ENCODE measurements at places on chromosomes 2 and 18. TPM values are rescaled to one million over a fixed set of nuclear protein-coding genes. Genes with fewer than 3 reads are reported as not detected.

DNA sequence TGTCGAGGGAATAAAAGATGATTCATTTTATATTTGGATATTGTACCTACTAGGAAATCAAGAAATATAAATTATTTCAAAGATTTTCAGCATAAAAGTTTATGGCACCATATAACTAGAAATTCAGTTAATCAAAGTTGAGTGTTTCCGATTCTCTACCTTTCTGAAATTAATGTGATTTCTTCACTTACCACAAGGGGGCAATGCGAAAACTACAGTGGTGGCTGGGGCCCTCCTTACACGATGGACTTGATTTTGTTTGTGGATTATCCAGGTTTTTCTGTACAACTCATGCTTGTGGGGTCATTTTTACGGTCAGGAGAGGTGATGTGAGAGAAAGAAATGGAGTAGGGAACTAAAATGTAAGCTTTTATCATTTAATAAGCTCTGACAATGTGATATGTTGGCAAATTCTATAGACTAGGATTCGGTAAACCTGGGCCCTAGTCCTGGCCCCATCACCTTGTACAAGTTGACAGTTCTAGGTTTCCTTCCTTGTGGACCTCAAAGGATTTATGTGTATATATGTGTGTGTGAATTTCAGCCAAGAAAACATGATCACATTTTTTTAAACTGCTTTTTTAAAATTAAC lies 47.6 kb downstream of the G6PC2 start:
- H3K27ac ChIP-seq: no peak overlapping the region
- H3K4me3 ChIP-seq: no peak overlapping the region
- DNase-seq: peak; percentile 6
- no peaks in the 10 kb centered on the region for H3K4me1 ChIP-seq
- H3K36me3 ChIP-seq: no peaks in the 10 kb centered on the region

GREB1 gene
- total RNA-seq: not detected

NUP35 gene
- total RNA-seq: 23.3 TPM

DNA sequence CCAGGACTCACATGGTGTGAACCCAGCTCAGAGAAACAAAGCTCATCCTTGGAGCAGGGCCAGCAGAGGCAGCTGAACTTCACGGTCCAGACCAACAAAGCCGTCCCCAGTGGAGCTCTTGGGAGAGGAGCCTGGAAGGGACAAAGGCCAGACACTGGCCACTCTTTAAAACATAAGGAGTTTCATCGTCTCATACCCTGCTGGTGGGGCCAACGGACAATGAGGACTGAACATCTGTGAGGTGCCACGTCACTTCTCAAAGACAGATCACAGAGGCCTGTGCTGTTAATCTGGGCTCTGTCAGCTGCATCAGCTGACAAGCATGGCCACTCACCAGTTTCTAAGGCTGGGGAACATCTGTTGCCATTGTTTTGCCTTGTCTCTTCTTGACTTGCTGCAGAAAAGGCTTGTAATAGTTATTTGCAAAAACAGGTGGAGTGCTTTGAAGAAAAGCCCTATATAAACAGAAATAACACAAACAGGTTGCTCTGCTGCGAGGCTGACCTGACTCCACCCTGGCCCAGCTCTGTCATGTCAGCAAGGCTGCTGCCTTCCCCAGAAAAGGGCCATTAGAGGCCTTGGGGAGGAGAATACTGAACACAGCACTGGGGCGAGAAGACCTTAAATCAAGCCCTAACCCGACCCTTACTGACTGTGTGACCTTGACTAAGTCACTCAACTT lies 68.1 kb upstream of the DAPL1 start:
- H3K36me3 ChIP-seq: no peaks in the 10 kb centered on the region
- H3K27ac ChIP-seq: no peak overlapping the region
- no peak overlapping the region for H3K4me3 ChIP-seq
- no peak for DNase-seq

DNA sequence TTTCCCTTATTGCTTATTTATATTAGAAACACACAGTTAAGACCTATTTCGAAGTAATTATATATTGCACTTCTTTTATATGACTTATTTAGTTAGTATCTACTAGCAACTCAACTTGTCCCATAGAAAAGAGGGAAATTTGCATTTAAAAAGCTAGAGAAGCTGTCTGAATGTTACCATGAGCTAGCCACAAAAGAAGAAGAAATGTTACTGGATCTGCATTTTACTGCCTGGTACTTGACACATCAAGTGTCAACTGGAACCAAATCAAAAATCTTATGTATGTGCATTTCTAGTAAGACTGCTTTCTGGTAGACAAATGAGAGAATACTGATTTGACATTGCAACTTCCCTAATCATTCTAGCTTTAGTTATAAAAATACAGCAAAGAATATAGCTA lies 424.6 kb upstream of the VRK2 start:
- H3K4me1 ChIP-seq: no peaks in the 10 kb centered on the region
- H3K27ac ChIP-seq: no peak overlapping the region
- no peaks in the 10 kb centered on the region for H3K27me3 ChIP-seq
- no peak for DNase-seq
- no peak overlapping the region for H3K4me3 ChIP-seq

ACVR1 gene
- 21.1 TPM for total RNA-seq

DNAH6 gene
- total RNA-seq: under 0.01 TPM

DNA sequence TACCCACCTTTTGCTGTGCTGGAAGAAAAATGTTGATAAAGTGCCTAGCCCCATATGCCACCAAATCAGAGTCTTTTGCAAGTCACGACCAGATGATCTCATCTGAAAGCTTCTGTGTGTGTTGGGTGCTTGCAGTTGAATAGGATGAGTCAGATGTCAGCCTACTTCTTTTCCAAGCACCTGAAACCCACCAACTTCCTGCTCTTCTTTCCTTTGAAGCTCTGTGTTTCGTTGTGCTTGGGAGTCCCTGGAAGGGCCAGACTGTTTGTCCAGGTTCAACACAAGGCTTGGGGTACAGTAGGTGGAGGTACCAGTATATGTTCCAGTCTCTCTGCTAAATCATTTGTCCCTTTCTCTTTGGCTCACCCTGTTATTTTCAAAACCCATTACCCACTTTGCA lies 36.8 kb upstream of the LCLAT1 start:
- H3K4me1 ChIP-seq: peaks cover 45% of the 10 kb centered on the region
- no peaks in the 10 kb centered on the region for H3K36me3 ChIP-seq
- DNase-seq: peak; percentile 91
- peak overlapping the region; percentile 69 for H3K27ac ChIP-seq
- H3K27me3 ChIP-seq: no peaks in the 10 kb centered on the region

CCDC93 gene
- total RNA-seq: 18.9 TPM

ST8SIA3 gene
- not detected for total RNA-seq

GRCh38 chr2:77652499-77652898 lies 130.3 kb upstream of the LRRTM4 start:
- H3K4me1 ChIP-seq: no peaks in the 10 kb centered on the region
- H3K27ac ChIP-seq: no peak overlapping the region
- no peak overlapping the region for H3K4me3 ChIP-seq
- H3K27me3 ChIP-seq: no peaks in the 10 kb centered on the region
- DNase-seq: no peak
- no peaks in the 10 kb centered on the region for H3K36me3 ChIP-seq

GRCh38 chr18:12726331-12726730 lies 23.5 kb downstream of the PSMG2 start:
- no peak overlapping the region for H3K4me3 ChIP-seq
- H3K36me3 ChIP-seq: peaks cover 23% of the 10 kb centered on the region
- H3K27me3 ChIP-seq: no peaks in the 10 kb centered on the region
- H3K27ac ChIP-seq: no peak overlapping the region
- no peak for DNase-seq

DNA sequence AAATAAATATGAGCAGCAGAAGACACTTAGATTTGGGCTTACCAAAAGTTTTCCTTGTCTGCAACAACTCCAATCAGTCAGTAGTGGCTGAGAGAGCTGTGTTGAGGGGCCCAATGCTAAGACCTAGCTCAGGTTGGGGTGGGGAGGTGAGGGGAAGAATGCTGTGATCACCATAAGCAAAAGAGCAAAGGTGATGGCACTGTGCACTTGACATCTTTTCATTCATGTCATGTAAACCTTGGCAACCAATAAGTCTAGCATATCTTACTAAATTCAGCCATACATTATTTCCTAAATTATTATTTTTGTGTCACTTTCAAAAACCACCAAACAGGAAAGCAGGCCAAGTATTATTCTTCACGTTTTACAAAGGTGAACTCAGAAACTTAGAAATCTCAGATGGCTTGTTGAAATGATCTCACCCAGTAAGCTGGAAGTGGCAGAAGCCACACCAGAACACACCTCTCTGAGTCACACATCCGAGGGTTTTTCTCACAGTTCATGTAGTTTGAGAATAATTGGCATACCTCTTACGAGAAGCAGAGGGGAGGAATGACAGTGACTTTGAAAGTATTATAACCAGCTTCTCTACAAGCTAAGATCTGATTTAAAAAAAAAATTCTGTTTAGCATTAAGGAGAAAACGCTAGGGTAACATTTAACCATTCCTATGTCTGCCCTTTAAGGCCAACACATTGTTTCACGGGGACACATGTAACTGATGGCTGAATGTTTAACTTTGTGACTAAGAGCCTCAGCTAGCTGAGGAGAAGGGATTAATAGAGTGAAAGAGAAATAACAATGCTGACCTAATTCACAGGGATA lies 43.3 kb upstream of the SETBP1 start:
- H3K4me1 ChIP-seq: no peaks in the 10 kb centered on the region
- no peaks in the 10 kb centered on the region for H3K27me3 ChIP-seq
- H3K36me3 ChIP-seq: no peaks in the 10 kb centered on the region
- H3K27ac ChIP-seq: no peak overlapping the region

GRCh38 chr2:33184041-33184440 lies 237.3 kb downstream of the LTBP1 start:
- no peaks in the 10 kb centered on the region for H3K27me3 ChIP-seq
- H3K27ac ChIP-seq: no peak overlapping the region
- DNase-seq: no peak
- H3K36me3 ChIP-seq: peaks cover 37% of the 10 kb centered on the region

DNA sequence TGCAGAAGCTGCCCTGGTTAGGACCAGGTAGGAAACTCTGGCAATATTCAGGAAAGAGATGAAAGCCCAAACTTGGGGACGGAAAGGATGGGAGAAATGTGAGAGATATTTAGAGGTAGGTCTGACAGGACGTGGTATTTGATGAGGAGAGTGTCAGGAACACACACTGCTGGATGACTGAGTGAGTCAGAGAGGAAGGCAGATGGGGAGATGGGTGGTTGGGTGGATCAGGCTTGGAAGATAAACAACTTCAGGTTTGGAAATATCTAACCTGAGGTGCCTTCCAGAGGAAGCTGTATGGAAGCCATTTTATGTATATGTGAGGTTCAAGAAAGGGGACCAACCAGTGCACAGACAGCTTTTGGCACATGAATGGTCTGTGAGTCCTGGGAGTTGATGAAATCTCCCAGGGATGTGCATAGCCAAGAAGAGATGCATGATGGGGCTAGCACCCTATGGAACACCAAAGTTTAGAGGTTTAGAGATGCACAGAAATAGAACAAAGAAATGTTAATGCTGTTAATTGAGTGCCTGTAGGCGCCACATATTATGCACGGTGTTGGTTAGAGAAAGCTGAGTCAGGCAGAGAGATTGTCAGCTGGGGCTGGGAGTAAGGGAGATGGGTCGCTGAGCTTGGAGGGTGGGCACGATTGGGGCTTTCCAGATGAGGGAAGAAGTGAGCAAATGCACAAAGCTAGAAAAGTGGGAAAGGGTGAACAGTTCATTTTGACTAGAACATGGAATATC lies 101.0 kb downstream of the VIT start:
- peaks cover 37% of the 10 kb centered on the region for H3K27me3 ChIP-seq
- no peak for DNase-seq
- no peaks in the 10 kb centered on the region for H3K36me3 ChIP-seq

ABCB11 gene
- total RNA-seq: not detected

SPDYA gene
- not detected for total RNA-seq

ANKRD62 gene
- total RNA-seq: not detected

GRCh38 chr18:21313576-21313975 lies 71.5 kb downstream of the GREB1L start:
- H3K4me3 ChIP-seq: no peak overlapping the region
- no peak for DNase-seq
- no peak overlapping the region for H3K27ac ChIP-seq
- H3K36me3 ChIP-seq: no peaks in the 10 kb centered on the region
- H3K4me1 ChIP-seq: no peaks in the 10 kb centered on the region

UBXN4 gene
- total RNA-seq: 49.1 TPM

DNA sequence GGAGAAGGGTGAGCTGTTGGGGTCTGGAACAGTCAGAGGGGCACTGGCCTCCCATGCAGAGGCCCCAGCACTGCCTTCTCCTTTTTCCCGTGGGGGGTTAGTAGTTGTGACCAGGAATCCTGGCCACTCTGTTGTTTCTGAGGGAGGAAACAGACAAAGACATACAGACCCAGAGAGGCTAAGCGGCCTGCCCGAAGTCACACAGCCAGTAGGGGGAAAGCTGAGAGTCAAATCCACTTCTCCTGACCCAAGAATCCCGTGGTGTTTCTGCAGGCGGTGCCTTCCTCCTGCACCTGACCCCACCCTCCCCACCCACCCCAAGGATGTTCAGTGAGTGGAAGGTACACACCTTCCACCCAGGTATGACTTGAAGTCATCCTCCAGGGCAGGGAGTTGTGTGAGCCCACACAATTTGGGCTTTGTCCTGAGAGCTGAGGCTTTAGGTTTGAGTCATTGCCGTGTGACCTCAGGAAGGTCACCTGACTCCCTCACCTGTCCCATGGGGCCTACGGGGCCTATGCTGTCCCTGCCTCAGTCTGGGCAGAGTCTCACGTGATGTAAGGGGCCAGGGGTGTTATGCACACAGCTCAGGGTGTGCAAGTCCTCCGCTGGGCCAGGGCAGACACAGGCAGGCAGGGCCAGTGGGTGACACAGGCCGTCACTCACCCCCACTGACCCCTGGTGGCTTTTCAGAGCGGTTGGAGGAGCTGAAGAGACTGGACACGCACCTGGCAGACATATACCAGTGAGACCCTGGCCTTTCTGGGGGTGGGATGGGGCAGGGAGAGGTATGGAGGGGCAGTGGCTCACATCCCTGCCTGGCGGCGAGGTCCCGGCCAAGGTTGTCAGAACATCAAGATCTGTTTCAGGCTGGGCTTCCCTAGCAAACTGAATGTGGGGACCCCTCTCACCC lies 5.0 kb downstream of the NT5DC4 start:
- no peaks in the 10 kb centered on the region for H3K36me3 ChIP-seq
- H3K4me1 ChIP-seq: peaks cover 1% of the 10 kb centered on the region
- H3K4me3 ChIP-seq: no peak overlapping the region
- no peaks in the 10 kb centered on the region for H3K27me3 ChIP-seq
- DNase-seq: no peak
